ENCODE measurements at places on chromosomes 3 and 15.

- no peak for DNase-seq
These were observed 29.7 kb downstream of the PLXND1 start for GRCh38 chr3:129576514-129577352.

DNA sequence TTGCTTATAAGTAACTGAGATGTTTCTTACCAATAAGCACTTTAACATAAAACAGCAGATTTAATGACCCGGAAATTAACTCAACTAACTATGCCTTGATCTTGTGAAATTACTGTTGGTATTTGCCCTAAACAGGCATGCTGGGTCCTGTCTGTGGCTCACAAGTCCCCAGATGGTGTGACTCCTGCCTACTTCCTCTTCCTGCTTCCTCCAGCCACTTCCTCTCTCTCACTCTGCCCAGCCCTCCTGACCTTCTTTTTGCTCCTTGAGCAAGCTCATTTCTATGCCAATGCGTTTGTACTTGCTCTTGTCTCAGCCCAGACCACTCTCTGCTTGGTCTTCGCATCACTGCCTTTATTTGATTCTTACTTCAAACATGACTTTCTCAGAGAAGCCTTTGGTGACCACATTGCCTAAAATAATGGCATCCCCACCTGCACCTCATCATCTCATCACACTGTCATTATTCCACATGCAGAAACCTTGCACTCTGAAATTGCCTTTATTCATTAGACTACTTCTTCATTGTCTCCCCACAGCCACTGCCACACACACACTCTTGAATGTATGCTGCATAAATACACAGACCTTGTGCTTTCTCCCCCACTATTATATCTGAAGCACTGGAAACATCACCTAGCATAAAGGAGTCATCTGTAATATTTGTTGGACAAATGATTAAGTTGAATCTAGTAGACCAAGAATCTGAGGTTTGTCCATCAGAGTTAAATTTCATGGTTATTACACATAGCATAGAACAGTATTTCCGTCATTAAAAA, 256.3 kb upstream of the SEMA6D start:
- no peak for DNase-seq

- DNase-seq, result no peak
These were observed 200.4 kb upstream of the TBC1D5 start for GRCh38 chr3:17942856-17943255.

- DNase-seq, result no peak
These were observed 65.9 kb upstream of the C3orf80 start for GRCh38 chr3:160159341-160159740.

DNA sequence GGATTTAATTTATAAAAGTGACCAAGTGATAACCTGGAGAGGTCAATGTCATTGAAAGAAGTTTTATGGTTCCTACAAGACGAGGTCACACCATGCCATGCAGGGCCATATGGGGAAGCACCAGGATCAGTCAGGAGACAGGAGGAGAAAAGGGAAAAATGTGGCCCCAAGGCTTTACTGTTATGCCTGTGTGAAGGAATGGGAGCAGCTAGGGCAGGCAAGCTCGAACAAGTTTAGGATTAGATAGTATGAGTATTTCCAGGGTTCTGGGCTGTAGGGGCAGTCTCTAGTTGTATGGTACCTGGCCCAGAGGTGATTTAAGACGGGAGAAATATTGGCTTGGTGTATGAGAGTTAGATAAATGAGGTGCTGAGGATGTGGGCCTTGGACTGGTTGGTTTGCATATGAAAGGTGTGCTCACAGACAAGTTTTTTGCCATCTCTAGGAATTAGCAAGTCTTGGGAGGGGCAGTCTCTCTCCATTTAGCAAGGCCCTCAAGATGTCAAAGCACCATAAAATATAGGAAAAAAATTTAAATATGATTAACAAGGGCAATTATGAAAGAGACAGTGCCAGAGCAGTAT, 36.3 kb upstream of the DCLK3 start:
- peak; percentile 14 for DNase-seq

Data from iPS-NIHi11 (cell line).